NCI-H1105 treated with DMSO at 0.1 percent for 48 hours (cell line): ENCODE measurements at places on chromosomes 5 and 9.

DNA sequence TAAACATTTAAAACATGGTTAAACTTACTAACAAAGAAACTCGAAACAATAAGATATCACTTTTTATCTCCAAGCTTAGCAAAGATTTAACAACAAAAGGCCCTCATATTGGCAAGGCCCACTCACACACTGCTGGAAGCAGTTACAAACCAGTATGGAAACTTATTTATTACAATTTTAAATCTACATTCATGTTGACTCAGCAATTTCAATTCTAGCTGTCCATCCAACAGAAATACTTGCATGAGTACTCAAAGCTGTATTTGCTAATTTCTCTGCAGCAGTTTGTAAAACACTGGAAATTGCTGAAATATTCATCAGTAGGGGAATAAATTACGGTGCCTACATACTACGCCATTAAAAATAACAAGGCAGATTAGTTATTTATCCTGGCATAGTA is 2.8 kb upstream of the DNAJA1 start:
- DNase-seq: no peak

DNA sequence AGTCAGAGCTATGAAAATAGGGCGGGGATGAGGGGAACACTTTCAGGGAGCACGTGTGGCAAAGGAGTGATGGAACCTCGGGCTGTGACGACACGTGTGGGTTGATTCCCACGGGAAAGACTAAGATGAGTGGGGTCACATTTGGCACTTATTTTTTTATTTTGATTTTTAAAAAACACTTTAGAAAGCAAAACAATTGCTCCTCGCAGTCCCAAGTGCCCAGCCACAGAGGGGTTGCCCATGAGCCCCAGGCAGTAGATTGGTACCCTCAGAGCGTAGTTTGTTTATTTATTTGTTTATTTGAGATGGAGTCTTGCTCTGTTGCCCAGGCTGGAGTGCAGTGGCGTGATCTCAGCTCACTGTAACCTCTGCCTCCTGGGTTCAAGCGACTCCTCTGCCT is 69.7 kb downstream of the WNK2 start:
- no peak for DNase-seq

- no peak for DNase-seq
Observed at GRCh38 chr5:95050708-95051107, 234.2 kb downstream of the MCTP1 start.

DNA sequence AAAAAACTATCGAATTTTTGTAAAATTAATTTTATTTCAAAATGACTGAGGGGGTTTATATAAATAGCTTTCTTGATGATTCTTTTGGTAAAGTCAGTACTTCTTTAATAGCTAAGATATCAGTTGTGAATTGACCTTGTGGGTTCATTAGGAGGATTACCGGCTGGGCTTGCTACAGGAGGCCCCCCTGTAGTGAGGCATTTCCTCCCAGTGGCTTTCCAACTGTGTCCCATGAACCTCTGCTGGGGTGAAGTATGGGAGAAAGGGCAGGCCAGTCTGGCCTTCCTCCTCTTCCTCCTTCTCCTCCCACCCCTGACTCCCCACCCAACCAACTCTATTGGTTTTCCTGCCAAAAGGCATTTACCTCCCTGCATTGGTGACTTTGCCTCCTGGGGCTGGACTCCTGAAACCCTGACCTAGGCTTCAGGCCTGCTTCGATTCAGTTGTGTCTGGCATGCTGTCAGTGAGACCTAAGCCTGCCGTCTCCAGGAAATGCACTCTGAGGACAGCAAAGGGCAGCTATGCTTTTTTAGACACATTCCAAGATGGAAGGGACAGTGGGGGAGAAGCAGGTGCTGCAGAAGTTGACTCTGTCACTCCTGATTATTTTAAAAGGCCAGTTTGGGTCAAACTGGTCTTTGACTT is 144.8 kb downstream of the HSPA4 start:
- no peak for DNase-seq

DNA sequence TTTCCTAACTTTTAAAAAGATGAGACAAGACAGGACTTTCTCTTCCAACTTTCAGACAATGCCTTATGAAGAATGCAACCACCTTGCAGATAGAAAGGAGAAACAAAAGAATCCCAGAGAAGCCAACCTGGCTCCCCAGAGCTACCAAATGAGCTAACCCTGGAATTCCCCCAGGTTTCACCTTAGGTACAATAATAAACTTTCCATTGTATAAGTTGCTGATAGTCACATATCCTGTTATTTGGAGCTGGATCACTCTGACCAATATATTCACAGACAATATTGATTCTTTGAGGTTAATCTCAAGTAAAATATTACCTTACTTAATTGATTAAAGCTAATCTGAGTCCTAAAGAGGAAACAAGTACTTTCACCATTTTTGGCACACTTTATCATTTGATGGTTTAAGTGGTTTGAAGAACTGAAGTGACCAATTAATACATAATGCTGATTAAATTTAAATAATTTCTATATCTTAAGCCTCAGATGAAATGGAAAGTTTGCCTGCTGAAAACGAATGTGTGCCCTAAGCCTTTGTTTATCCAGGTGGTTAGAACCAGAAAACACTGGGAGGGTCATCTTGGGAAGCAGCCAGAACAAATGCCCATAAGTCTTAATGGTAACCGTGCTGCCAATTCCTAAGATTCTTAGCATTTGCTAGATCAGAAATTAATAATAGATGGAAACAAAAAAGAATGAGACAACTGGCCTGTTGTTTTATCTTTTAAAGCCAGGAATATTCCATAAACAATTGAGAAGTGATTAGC is 159.6 kb upstream of the SLC12A2 start:
- no peak for DNase-seq

DNA sequence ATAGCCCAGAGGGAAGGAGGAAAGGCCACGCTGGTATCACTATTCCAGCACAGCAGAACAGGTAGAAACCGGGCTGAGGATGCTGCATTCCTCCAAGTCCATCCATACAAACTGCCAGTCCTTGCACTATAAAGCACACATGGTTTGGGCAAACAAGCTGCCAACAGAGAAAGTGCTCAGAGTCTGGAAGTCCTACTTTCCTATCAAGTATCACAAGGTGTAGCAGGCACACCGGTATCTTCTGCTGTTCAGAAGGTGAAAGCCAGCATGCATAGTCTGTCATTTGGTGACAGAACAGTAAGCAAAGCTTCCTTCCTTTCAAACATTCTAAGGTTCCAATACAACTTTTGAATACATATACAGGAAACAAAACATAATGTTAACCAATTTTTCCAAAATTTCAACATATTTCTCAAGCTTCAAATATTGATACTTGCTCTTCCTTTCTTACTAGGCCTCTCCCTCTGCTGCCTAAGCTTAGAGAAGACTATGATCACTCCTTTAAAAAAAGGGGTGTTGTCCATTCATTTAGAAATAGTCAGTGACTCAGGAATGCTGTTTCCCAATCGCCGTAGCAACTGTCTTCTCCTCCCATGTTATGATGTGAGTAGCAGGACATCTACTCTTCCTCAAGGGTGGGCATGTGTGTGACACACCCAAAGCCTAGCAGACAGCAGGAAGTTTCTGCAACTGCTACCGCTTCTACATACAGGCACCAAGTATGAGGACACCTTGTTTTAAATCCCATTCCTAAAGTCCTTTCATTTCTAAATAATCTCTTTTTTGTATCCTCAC is 14.7 kb downstream of the DIAPH1 start:
- no peak for DNase-seq

GRCh38 chr5:100890461-100891008 is 12.5 kb downstream of the ST8SIA4 start:
- DNase-seq: no peak

DNA sequence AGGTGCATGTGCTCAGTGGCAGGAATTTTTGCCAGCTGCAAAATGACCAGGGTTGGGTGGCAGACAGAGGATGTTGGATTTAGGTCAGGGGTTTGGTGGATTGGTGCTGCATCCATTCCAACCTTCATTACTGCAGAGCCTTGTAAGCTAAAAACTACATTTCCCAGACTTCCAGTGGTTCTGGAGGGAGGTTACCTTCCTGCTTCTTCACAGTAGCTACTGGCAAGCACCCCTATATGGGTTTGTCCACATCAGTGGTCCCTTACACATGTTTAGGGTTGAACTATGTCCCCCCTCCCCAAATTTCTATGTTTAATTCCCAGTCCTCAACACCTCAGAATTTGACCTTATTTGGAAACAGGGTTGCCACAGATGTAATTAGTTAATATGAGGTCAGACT is 20.7 kb upstream of the IL17B start:
- no peak for DNase-seq

DNA sequence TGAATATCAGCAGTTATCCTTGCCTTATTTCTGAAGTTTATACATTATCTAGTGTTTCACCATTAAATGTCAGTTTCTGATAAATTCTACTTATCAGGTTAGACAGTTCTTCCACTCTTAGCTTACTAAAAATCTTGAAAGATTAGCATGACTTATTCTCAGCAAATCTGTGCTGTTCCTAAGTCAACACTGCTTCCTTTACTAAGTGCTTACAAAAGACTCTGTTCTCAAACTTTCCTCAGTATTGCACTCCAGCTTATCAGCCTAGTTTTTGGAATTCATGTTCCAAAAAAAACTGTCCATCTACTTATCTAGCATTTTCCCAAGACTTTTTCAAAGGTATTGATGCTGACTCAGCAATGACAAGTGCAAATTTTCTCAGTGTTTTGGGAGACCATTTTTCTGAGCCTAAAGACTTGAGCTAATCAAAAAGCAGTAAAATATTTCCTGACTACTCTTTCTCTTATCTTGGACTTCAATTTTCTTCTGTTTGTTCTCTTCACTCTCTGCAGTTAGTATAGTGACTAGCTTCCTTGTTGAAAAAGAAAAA is 61.1 kb upstream of the FRRS1L start:
- no peak for DNase-seq

- DNase-seq: no peak
Observed at GRCh38 chr9:120473608-120474007, 106.4 kb downstream of the CDK5RAP2 start.

DNA sequence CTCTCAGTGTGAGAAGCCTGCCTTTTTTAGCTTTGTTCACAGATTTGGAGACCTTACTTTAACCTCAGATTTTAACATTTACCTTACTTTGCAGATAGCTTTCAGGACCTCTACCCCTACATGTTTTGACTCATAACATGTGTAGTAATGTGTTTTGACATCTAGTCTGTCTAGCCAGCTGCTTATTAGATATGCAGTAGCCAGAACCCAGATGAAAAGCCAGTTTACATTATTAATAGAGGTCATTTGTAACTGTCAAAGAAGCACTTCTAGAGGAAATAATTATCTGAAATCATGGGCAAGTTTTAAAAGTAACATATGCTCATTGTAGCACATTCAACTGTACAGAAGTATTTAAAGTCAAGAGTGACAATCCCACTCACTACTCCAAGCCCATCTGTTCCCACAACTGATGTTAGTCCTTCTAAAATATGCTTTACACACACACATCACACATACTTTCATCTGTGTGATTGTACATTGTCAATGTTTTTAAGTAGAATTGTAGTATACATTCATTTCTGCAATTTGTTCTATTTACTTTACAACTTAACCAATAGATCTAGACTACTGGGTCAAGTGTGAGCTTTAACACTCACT is 71.8 kb upstream of the NIPAL4 start:
- no peak for DNase-seq

GRCh38 chr5:111127453-111128195 is 35.5 kb downstream of the WDR36 start:
- DNase-seq: no peak

GRCh38 chr5:95471942-95472341 is 80.8 kb downstream of the FAM81B start:
- no peak for DNase-seq

DNA sequence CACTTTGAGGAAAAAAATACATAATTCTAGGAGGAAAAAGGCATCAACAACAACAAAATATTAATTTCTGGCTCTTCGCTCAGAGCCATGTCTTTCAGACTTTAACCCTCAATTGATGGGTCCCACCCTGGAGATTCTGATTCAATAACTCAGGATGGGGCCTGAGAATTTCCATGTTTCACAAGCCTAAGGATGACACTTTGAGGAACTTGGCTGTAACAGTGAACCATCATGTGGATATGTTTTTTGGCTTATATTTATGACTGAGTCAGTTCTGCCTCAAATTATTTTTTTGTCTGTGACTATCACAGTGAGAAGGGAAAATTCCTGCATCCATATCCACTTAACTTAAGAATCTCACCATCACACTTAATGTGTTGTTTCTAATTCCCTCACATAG is 504.6 kb downstream of the RASEF start:
- DNase-seq: no peak

DNA sequence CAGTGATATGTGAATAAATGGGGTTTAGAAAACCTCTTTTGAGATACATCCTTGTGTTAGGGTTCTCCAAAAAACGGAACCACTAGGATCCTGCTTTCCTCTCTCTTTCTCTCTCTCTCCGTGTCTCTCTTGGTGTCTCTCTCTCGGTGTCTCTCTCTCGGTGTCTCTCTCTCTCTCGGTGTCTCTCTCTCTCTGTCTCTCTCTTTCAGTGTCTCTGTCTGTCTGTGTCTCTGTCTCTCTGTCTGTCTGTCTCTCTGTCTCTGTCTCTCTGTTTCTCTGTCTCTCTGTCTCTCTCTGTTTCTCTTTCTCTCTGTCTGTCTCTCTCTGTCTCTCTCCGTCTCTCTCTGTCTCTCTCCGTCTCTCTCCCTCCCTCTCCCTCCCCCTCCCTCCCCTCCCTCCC is 7.8 kb upstream of the TEX48 start:
- DNase-seq: no peak

DNA sequence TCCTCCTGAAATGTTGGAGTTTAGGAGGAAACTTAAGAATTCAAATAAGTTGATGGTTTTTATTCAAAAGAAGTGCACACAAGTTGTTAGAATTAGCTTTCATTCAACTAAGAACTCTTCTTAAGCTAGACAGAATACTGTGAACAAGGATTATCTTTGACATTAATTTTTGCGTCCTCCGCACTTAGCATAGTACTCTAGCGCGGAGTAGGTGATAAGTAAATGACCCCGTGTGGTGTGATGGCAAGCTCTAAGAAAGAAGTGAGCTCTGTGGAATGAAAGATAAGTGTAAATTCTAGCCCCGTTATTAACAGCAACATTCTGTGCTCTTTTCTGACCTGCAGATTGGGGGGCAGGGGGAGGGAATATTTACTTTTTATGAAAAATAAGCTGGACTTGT is 1.0 kb downstream of the BRIX1 start:
- no peak for DNase-seq

DNA sequence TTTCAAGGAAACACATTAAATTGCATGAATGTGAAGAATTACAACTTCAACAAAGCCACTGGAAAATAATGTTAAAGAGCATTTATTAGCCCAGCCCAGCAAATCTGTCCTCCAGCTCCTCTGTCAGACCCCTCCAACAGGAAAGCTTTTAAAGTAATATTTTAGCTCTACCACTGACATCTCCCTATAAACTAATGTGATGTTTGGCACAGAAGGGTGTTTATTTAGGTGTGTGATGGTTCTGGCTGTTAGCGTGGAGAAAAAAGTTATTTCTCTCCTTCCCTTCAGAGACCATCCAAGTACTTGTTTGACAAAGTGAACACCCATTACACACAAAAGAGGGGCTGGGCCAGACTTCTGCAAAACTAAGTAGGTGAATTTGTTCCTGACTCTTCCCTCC is 111.9 kb upstream of the TARS1 start:
- DNase-seq: no peak

- no peak for DNase-seq
Observed at GRCh38 chr5:33362915-33363314, 77.8 kb upstream of the TARS1 start.
